Stimulated activated CD8-positive, alpha-beta memory T cell treated with anti-CD3 and anti-CD28 coated beads, Interleukin-4, amount 100 ng/mL, for 1 hour (primary cell): ENCODE measurements at places on chromosomes 1 and 21.

DNA sequence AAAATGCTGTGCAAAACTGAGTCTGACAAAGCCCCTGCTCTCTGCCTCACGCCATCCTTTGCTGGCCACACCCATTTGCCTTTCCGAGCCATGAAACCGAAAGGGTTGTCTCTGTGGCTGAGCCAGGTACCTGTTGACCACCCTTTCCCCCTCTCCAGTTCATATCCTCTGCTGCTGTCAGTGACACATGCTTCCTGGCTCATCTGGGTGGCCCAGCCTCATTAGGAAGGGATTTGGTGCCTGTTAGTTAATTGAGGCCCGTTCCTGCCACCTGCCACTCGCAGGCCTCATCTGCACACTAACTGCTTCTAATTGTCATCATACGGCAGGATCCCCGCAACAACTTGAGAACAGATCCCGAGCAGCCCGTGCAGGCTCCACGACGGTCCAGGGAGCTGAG lies 79.2 kb downstream of the OLIG1 start:
- DNase-seq: no peak

DNA sequence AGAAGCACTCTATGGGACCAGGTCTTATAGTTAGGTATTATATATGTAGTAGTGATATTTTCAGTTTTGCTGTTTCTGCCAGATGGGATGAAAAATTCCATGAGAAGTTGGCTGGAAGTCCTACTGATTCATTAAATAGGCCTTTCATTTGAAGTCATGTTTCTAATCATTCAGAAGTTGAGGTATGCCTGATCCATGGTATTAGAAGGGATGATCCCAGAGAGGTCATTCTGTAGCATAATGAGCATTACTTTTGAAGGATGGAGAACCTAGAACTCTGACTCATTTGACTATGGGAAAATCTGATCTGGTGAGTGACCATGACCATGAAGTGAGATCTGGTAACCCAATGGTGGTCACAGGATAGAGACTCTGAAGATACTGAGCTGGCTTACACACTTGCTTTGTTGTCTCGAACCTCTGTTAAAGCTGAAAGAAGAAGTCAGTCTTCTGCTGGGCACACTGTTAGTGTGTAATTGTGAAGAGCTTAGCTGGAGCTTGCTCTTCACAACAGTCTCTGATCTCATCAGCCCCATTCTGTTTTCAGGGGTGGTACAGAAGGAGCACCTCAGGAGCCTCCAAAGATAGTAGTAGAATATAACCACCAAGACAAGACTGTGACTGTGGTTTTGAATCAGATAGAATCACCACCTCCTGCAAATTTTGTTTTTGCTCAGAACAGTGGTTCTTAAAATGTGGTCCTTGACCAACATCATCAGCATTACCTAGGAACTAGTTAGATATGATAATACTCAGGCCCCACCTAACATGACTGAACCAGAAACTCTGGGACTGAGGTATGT lies 9.0 kb downstream of the MGST3 start:
- DNase-seq: no peak

- no peak for DNase-seq
These were observed 271.5 kb upstream of the TMEM51 start for GRCh38 chr1:14881775-14882672.

GRCh38 chr1:3208819-3209200 lies 139.8 kb downstream of the PRDM16 start:
- no peak for DNase-seq

DNA sequence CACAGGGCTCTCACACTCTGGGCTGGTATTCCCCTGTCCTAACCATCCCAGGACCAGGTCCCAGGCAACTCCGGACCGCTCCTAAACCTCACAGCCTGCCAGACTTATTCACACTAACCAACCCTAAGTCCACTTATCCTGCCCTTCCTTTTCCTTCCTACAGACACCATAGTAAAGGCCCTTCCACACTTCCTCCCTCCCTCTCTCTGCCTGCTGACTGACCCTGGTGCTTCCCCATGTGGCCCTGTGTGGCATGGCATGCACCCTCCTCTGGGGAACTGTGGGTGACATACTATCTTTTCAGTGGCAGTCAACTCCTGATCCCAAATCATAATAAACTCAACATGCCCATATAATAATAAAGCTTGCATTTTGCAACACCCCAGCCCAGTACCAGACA lies 155.1 kb upstream of the DNAH14 start:
- no peak for DNase-seq

DNA sequence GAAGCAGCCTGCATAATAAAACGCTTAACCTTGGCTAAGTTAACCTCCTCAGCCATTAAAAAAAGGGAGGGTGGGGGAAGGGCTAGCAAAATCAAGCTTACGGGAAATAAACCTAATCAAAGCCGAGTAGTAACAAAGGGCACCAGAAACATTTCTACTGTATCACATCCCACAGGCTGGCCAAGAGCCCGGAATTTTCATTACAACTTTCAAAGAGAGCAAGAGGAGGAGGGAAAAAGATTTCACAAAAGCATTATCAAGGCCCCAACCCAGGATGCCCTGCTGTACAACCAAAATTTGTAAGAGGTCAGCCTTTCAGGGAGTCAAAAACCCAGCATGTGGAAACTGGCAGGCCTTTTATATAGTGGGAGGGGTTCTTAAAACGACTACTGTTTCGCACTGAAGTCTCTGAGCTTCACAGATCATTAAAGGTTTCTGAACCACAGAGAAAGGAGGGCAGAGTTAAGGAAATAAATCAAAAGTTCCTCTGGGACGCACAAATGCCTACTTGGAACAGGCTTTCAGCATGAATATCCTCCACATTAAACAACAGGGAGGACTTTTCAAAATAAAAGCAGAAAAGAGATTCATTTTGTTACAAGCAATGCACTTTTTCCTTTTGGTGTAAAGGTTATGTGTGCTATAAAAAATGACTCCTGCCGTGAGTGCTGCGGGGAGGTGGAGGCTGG lies 90.4 kb downstream of the SLC45A1 start:
- no peak for DNase-seq

- DNase-seq: no peak
These were observed 5.1 kb downstream of the CLCNKA start for GRCh38 chr1:16026723-16027484.

DNA sequence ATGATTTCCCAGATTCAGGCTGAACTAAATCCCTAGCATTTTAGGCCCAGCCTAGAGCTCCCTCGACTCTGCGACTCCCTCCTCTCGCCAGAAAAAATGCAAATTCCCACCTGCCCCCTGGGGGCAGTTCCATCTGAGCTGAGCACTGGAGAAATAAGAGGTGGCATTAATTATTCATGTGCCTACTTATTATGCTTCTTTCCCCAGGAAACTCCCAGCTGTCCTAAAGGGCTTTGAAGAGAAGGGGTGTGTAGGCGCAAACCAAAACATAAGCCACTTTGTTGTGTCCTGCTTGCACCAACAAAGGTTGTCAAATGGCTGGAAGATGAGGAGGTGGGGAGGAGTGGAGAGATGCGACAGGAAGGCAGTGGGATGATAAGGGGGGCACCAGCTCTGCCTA lies 41.4 kb upstream of the GOLT1A start:
- no peak for DNase-seq

DNA sequence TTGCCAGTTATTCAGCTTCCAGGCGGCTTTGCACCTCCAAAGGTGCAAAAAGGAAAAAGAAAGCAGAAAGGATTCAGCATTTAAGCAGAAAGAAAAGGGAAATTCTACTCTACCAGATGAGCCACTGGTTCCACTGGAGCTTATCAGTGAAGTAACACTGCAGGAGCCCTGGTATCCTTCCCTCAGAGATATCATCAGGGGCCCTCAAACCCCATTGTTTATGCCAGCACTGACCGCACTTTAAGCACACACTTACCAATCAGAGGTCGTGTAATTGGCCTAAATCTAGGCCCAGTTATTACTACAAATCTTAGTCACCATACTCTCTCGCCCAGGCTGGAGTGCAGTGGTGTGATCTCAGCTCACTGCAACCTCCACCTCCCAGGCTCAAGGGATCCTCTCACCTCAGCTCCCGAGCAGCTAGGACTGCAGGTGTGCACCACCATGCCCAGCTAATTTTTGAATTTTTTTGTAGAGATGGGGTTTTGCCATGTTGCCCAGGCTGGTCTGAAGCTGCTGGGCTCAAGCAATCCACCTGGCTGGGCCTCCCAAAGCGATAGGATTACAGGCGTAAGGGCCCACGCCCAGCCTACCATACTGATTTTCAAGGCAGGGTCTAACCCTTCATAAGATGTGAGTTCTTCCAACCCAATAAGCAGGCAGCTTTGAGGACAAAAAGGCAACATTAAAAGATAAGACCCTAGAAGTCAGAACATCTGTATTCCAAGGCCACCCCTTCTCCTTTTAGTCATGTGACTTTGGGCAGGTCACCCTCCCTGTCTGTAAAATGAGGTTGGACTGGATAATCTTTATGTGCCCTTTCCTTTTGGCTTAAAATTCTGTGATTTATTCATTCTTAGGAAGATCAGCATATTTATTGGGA lies 125.3 kb downstream of the SYT2 start:
- DNase-seq: no peak

GRCh38 chr1:39283858-39284257 lies 79.4 kb downstream of the MACF1 start:
- no peak for DNase-seq

DNA sequence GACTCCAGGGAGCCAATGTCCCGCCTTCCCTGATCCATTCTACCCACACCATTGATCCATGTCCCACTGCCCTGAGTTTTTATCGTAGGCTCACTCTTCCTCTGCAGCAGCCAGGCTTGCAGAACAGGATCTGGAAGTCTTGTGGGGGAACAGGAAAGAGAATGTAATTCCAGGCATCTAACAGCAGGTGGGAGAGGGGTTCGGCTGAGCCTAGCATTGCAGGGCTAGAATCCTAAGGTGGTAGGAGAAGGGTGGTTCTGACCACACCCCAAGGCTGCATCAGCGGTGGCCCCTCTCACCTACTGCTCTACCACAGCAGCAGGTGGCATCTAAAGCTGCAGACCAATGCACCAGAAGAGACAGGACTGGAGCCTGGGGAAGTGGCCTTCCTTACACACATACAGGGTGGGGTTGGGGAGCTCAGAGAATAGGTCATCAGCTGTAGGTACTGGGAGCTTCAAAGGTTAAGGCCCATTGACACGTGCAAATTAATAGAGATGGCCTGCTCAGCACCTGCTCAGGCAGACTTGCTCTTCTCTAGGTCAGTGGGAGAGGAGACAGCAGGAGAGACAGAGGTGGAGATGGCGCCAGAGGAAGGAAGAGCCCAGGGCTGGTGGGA lies 20.5 kb downstream of the KNCN start:
- no peak for DNase-seq

- DNase-seq: no peak
These were observed 868.2 kb upstream of the CXADR start for GRCh38 chr21:16644685-16645084.

- no peak for DNase-seq
These were observed 455.2 kb upstream of the RUNX1 start for GRCh38 chr21:35504277-35504676.

GRCh38 chr1:25451908-25452307 lies 21.2 kb downstream of the MACO1 start:
- DNase-seq: no peak

- no peak for DNase-seq
These were observed 111.8 kb upstream of the NBPF11 start for GRCh38 chr1:148263906-148264255.

DNA sequence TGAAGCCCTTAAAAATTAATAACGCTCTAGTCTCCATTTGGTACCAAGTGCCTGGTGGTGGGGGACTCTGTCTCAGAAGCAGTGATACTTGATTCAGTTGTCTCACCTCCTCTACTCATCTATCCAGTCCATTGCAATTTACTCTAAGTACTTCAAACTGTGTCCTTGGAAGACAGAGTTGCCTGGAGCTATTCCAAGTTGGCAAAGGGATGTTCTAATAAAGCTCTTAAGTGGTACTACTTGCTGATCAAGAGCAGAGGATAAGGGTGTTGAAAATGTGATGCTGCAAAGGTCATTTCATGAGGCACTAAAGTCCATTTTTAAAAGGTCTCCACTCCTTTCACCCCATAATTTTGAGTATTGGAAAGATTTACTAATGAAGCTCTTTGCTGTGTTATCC lies 142.2 kb downstream of the NFIA start:
- no peak for DNase-seq

- DNase-seq: no peak
These were observed 185.9 kb upstream of the ATP1B1 start for GRCh38 chr1:168920456-168921094.

DNA sequence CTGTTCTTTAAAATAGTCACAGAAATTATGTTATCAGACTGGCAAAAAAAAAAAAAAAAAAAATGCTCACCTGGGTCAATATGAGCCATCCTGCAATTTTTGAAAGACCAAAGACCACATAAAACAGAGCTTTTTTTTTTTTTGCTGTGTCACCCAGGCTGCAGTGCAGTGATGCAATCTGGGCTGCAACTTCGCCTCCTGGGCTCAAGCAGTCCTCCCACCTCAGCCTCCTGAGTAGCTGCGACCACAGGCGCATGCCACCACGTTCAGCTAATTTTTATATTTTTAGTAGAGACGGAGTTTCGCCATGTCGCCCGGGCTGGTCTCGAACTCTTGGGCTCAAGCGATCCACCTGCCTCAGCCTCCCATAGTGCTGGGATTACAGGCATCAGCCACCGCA lies 62.8 kb downstream of the RGS13 start:
- DNase-seq: no peak

- no peak for DNase-seq
These were observed 5.2 kb downstream of the LEPR start for GRCh38 chr1:65425697-65426096.

- DNase-seq: no peak
These were observed 43.7 kb downstream of the SAMD13 start for GRCh38 chr1:84345220-84345619.

DNA sequence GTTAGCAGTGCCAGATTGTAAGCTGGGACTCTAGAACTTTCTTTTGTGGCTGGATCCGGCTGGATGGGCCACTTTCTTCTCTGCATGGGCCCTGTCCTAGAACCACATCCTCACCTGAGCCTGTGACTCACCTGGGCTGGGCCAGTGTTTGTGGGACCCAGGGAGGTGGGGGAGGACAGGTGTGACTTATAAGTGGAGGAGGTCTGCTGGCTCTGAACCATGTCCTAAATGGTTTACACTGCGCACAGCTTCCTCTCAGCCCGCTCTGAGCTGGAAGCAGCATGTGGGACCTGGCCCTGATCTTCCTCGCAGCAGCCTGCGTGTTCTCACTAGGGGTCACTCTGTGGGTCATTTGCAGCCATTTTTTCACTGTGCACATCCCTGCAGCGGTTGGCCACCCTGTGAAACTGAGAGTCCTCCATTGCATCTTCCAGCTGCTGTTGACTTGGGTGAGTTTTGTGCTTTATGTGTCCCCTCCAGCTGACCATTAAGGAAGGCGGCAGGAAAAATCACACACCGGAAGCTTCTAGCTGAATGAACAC lies at the start of gene AADACL3:
Gene AADACL3 (plus strand): TSS at position 215 of the 542 bp plus-strand sequence. CDS start 67 bp downstream, at position 282.
- no peak for DNase-seq

DNA sequence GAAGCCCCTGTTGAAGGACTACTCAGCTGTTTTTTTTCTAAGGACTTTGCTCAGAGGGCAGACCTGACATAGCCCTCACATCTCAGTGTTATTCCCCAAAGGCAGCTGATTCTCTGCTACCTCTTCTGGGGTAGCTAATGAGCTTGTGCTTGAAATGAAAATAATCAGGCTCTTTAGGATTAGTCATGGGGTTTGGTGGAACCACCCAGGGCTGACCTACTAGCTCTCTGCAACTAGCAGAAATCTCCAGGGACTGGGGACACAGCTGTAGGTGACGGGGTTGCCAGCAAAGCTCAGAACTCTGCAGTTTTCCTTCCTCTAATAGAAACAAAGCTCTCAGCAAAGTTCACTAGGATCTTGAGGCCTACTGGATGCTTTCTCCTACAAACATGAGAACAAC lies 106.4 kb upstream of the BCL9 start:
- DNase-seq: no peak

- no peak for DNase-seq
These were observed 989.8 kb upstream of the B3GALT2 start for GRCh38 chr1:194176212-194176611.
